ENCODE measurements at places on chromosomes 5 and 9.

- no peak for DNase-seq
Measured at GRCh38 chr5:65172486-65173129, 309.1 kb downstream of the ADAMTS6 start.

DNA sequence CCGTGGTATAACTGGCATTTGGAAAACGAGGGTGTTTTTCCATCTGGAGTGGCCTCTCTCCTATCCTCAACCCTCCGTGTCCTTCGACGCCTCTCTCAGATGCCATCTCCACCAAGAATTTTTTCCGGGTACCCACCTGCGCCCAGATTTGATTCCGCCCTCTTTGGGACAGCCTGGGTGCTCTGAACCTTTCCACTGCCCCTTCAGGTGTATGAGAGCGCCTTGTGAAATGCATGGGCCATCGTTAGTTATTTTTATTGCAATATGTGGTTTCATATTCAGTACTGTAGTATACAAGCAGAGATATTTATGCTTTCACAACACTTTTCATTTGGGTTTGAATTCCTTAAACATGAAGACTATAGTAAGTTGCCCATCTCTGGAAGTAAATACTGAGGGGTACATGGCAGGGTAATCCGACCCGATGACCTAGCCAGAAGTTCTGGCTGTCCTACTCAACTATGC lies 78.2 kb upstream of the IFNE start:
- DNase-seq: no peak

DNA sequence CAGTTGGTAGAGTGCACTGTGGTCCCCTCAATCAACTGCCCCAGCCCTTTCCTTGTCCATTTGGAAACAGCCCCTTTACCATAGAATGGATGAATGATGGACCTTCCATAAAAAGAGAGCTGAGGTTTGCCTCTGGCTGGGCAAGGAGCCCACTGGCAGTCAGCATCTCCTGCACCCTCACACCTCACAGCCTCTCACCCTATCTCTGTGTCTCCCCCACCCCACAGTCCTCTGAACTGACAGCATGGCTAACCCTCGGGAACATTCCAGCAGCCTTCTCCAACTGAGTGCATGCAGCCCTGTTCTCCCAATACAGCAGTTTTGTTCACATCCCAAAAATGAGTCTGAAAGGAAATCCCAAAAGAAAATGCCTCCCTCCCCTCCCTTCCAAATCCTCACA lies 51.7 kb downstream of the RETREG1 start:
- DNase-seq: no peak

DNA sequence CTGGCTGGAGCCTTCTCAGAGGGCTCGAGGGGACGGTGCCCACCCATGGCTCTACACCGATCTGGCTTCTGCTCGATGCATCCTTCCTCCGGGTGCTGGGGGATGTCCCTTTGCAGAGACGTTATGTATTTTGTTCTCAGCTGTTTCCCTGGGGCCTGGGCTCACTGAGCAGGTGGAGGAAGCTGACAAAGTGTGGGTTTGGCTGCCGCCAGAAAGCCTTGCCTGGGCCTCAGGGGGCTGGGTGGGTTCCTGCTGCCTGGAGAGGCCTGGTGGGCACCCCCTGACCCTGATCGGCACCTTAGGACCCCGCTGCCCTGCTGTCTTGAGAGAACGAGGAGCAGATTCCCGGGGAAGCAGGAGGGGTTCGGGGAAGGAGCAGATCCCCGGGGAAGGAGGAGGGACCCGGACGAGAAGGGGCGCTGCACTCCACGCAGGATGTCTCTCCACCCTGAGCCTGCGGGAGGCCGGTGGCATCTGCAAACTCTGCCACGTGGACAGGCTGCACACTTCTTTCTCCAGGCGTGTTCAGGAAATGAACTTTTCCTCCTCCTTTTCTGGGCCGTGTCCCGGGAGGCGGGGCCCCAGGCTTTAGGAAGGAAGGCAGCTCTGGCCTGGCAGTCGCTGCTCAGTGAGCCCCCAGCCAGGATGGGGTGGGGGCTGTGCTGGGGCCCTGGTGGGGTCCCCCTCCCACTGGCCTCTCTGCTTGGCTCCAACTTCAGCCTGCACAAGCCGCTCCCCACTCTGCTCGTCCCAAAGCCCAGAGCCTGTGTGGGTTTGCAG lies 148.9 kb downstream of the RXRA start:
- DNase-seq: no peak

GRCh38 chr5:41067714-41068568 lies 3.2 kb downstream of the MROH2B start:
- DNase-seq: no peak

- DNase-seq: no peak
Measured at GRCh38 chr5:132354381-132355139, 14.9 kb upstream of the SLC22A5 start.

DNA sequence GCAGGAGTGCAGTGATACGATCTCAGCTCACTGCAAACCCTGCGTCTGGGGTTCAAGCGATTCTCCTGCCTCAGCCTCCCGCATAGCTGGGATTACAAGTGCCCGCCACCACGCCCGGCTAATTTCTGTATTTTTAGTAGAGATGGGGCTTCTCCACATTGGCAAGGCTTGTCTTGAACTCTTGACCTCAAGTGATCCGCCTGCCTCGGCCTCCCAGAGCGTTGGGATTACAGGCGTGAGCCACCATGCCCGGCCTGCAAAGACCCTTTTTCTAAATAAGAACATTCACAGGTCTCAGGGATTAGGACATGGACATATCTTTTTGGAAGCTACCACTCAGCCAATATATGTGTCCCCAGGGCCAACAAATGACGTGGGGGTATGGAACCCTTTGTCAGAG lies 49.6 kb upstream of the GFPT2 start:
- no peak for DNase-seq

GRCh38 chr9:83081010-83081409 lies 18.1 kb upstream of the RASEF start:
- no peak for DNase-seq

GRCh38 chr5:37568893-37569292 lies 189.8 kb downstream of the WDR70 start:
- DNase-seq: no peak

DNA sequence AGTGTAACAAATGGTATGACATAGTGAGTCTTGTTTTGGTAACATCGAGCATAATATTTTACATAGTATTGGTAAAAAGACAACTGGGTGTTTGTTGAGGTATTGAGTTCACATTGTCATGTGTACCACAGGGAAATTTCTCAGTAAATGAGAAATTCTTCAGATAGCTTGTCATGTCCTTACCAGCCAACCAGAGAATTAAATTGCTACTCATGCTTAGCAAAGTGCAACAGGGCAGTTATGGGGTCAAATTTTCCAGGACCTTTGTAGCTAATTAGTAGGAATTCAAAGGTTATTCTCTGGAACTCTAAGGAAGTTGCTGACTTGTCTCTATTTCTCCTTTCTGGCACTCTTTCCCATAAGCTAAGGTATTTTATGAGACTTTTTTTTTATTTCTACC lies 595.7 kb downstream of the EFNA5 start:
- DNase-seq: no peak

DNA sequence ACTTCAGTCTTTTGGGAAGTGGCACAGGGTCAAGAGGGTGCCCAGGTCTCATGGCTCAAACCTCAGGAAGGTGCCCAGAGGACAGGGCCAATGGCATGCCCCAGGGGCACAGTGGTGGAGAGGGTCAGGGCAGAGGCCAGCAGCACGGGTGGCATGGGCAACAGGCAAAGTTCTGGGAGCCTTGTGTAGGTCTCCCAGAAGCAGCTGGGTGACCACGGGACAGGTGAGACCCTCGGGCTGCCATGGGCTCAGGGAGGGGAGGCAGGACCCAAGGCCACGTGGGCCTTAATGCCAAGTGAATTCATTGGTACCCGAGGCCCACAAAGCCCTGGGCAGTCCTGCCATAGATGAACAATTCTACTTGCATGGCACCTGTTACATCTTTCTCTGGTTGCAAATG lies 72.4 kb upstream of the ADAMTS2 start:
- no peak for DNase-seq

- no peak for DNase-seq
Measured at GRCh38 chr5:21219251-21219650, 1231.3 kb upstream of the CDH18 start.

GRCh38 chr5:160369990-160370712 lies at the start of gene C1QTNF2:
Gene C1QTNF2, minus strand, starts transcription at chr5:160370626. Its CDS starts 15,615 bp downstream, at chr5:160355011.
- no peak for DNase-seq

- no peak for DNase-seq
Measured at GRCh38 chr9:123044586-123044985, 11.1 kb downstream of the GPR21 start.

DNA sequence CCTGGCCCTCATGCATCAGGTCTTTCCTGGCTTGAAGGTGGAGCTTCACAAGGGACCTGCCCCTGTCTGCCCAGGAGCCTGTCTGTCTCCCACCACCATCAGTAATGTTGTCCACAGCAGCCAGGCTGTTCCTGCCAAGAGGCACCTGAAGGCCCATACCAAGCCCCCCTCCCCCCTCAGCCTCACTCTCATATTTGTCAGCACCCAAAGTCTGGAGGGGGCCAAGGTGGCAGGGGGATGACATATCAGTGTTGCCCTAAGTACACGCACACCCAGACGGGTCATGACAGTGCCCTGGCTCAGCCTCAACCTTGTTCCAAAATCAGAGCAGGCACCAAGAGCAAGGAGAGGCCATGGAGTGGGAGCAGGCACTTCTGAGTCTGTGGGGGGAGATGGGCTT lies 27.2 kb upstream of the CYLC2 start:
- no peak for DNase-seq

- DNase-seq: no peak
Measured at GRCh38 chr5:155919126-155919525, 407.8 kb upstream of the SGCD start.

DNA sequence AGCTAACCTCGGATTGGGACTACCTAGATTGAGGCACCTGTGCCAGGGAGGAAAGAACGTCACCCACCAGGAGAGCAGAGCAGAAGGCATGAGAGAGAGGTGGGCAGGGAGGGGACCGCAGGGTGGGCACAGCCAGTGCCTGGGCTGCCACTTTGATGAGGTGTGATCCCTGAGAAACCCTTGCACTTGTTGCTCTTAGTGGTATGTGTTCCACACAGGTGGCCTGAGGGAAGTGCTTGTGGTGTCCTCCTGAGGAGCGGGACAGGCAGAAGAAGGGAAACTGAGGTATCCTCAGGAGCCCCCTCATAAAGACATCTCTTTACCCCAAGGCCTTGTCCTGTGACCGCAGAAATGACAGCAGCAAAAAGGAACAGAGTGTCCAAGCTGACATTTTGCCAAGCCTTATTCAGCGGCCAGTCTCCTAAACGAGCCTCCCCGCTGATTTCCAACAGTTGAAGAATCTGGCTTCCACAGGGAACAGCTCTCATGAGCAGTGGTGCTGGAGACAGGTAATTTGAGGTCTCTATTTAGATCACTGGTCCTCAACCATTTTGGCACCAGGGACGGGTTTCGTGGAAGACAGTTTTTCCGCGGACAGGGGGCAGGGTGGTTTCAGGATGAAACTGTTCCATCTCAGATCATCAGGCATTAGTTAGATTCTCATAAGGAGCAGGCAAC lies 82.4 kb downstream of the FOXD1 start:
- DNase-seq: no peak

DNA sequence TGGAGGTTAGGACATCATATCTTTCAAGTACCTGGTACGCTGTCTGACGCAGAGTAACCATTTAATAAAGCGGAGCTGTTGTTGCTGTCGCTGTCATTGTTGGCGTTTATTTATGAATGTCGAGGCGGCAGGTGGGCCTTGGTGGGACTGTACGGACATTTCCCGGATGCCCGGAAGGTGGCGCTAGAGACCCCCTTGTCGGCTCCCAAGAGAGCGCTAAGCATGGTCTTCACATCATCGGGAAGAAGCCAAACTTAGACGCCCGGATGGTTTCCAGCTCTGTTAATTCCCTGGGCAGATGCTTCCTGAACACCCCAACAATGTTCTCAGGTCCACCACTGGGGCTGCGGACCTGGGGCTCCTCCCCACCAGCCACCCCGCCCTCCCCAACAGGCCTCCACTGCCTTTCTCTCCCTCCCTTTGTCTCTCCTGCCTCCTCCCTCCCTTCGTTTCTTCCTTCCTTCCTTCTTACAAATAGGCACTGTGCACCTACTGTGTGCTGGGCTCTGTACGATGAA lies 54.1 kb downstream of the DUSP1 start:
- DNase-seq: peak; percentile 59

DNA sequence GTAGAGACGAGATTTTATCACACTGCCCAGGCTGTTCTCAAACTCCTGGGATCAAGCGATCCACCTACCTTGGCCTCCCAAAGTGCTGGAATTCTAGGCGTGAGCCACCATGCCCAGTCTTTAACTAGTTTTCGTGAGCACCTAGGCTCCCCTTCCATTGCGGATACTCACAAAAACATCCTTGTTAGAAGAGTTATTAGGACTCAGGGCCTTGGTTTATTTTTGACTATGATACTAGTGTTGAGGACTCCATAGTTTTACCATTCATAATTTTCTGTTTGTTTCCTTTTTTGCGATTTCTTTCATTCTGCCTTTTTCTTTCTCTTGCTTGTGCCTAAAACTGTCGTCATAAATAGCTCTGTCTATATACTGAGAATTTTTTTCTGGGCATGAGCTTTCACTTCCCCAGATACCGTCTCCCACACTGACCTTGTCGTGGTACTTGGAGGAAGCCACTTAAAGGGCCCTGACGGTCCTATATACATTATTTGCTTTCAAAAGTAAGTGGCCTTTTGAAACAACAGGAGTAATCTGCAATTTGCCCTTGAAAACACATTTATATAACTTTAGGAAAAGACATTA lies 5.2 kb downstream of the F2R start:
- no peak for DNase-seq

- DNase-seq: no peak
Measured at GRCh38 chr9:121625590-121625989, 25.8 kb upstream of the DAB2IP start.

- DNase-seq: peak; percentile 62
Measured at GRCh38 chr5:64784451-64785025, 15.8 kb downstream of the CWC27 start.

- DNase-seq: no peak
Measured at GRCh38 chr5:170597872-170598271, 94.1 kb downstream of the KCNIP1 start.

DNA sequence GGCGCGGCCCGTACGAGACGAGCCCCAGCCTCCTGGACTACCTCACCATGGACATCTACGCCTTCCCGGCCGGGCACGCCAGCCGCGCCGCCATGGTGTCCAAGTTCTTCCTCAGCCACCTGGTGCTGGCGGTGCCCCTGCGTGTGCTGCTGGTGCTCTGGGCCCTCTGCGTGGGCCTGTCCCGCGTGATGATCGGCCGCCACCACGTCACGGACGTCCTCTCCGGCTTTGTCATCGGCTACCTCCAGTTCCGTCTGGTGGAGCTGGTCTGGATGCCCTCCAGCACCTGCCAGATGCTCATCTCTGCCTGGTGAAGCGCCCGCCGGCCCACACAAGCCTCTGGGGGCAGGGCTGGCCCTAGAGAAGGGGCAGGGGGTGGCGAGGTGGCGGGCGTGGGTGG lies 18.5 kb downstream of the PLPP7 start:
- no peak for DNase-seq

GRCh38 chr9:112496074-112496722 lies 9.6 kb downstream of the KIAA1958 start:
- DNase-seq: no peak

GRCh38 chr9:134620751-134621557 lies 20.6 kb upstream of the COL5A1 start:
- DNase-seq: no peak

DNA sequence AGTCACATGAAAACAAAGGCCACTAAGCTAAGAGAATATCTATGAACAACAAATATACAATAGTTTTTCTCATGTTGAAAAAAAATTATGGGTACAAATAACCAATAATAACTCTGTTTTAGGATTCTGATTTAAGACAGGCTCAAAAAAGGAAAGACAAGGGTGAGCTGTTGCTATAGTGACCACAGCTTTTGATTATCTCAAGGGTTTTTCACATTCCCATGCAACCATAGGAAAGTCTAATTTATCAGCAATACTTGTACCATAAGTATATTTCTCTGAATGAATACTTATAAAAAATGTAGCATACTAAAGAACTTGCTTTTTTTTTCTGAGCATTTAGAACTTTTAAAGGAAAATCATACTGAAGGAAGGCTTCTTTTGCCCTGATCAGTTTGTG lies 68.0 kb downstream of the MRPS27 start:
- DNase-seq: no peak

All from HCT116 (cell line).